Pons (tissue), 1 donor: ENCODE measurements at places on chromosomes 1 and 21.

DNA sequence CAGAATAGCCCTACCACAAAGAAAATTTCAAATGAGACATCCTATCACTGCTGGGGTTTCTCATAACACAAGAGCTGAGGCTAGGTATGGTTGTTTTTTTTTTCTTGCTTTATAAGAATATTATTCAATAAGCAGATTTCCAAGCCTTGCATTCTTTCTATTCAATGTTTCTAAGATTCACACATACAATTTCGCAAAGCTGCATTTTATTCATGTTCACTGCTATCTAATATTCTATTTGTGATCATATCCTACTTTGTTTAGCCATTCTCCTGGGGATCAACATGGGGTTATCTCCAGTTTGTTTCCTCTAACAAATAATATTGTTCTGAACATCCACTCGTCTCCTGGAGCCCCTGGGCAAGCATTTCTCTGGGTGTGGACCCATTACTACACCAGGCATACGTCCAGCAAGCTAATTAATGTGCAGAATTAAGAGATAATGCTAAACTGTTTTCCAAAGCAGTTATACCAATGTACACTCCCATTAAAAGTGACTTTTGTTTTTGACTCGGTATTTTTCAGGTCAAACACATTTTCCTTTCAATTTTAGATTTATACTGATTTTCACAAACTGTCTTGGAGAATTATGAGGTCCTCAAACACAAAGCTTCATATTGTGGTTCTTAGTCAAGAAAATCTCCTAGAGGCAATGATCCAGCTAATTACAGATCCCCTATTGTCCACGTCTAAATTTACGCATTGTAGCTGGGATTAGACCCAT, 15.7 kb upstream of the HLCS start:
- DNase-seq: no peak

DNA sequence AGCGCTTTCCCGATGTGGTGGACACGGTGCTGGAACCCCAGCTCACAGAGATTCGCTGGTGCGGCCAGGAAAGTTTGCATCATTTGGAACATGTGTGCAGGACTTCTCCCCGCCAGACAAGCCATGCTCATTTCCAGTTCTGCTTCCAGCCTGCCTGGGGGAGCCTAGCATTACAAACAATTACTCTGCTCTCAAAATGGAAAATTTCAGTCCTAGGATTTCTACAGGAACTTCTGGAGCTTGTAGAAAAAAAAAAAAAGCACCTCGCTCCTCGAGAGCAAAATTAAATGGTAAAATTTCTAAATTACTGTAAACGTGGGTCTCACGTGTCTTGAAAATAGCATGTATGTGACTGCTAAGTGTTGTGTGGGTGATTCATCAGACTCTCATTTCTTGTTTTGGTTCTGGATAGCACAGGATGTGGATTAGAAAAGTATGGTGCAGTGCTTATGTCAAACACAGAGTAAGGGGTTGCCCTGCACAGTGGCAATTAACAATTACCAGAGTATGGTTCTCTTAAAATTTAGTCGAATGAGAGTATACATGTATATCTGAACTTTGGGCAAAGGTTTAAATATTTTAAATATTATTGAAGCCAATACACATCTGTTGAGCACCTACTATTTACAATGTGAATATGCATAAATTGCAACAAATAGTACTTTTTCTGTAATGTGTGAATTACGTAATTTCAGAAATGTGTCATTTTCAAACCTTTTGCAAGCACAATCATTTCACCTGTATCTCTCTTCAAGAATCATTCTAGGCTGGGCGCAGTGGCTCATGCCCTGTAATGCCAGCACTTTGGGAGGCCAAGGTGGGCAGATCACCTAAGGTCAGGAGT, 61.8 kb upstream of the PTGFRN start:
- DNase-seq: no peak

- DNase-seq: no peak
Measured at GRCh38 chr1:37807220-37807554, 403 bp upstream of the C1orf122 start.

- no peak for DNase-seq
Measured at GRCh38 chr1:166999075-166999474, 10.0 kb downstream of the MAEL start.

DNA sequence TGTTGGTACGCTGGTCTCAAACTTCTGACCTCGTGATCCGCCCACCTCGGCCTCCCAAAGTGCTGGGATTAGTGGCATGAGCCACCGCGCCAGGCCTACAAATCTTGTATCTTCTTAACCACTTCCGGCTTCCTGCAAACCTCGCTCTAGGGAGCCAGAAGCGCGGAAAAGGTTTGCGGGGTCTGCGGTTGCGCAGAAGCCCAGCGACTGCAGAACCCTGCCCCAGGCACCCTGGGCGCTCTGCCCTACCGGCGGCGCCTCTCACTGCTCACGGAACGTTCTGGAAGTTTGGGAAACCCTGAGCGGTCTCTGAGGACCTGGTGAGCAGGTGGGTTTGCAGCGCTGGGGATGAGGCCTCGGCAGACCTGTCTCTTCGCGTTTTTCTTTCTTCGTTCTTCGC, at the start of gene C1orf146:
Gene C1orf146 (plus strand): TSS at position 195 of the 400 bp plus-strand sequence. CDS start 13,506 bp downstream, outside the sequence.
- no peak for DNase-seq

GRCh38 chr1:50271337-50271736, 151.9 kb downstream of the DMRTA2 start:
- no peak for DNase-seq

- no peak for DNase-seq
Measured at GRCh38 chr1:97553971-97554370, 366.9 kb downstream of the DPYD start.

- no peak for DNase-seq
Measured at GRCh38 chr1:205329719-205330118, 8.2 kb upstream of the NUAK2 start.

DNA sequence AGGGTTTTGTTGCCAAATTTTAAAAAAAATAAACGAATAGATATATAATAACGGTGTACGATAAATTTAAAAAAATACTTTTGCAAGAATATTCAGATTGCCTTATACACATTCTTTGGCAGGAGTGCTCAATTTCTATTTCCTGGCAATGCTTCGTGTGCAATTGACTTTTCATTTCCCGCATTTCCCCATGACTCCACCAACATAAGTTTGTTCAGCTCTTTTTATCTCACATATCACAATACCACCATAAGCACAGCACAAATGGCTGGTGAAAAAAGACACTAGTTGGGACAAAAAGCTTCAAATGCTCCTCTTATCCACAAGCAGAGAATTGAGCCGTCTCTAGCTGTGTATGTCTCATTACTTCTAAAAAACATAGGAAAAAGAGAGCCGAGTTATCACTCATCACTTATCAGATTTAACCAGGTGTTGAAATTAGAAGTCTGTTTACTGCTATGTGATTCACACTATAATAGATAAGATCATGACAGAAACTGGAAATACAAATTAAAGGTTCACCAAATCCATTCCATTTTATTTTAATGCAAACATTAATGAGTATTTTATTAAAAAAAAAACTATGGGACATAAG, 28.9 kb upstream of the RGS1 start:
- DNase-seq: no peak

DNA sequence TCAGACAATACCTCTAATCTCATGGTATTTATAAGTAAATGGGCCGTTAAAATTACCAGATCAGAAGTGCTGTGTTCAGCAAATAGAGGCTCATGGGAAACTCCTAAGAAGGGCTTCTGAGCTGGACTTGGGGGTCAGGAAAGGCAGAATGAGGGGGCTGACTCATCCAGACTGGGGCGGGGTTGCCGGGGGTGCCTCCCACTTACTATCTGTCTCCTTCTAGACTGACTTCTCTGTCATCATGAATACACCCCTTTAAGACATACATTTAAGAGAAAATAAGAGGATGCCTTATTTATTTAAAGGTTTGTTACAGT, 96.0 kb upstream of the ERRFI1 start:
- no peak for DNase-seq

- no peak for DNase-seq
Measured at GRCh38 chr1:48693180-48693579, 83.5 kb downstream of the BEND5 start.

DNA sequence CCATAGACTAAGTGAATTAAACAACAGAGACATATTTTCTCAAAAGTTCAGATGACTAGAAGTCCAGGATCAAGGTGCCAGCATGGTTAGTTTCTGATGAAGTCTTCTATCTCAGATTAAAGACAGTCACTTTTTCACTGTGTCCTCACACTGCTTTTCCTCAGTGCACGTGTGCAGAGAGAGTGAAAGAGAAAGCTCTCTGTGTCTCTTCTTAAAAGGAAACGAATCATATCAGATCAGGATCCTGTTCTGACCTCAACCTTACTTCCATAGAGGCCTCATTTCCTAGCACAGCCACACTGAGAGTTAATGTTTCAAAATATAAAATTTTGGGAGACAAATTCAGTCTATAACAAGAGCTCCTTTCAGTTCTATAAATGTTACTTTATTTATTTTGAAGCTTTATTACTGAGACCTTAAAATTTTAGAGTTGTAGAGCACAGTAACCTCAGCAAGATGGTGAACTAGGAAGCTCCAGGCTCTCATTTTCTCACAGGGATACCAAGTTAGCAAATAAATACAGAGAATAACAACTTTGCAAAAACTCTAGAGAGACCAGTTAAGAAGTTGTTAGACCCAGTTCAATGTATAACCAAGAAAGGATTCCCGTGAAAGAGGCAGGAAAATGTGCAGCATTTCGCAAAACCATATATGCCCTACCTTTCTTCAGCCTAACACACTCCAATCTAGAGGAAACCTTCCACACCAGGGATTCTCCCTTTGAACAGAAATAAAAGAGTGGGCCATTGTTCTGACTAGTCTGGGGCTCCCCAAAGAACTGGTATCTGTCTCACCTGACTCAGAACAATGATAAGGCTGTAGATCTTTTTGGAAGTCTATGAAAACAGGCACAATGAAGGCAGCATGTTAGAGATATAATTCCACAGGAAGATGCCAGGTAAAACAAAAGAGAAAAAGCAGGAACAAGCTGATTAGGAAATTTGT, 372.2 kb downstream of the MRPL39 start:
- no peak for DNase-seq

DNA sequence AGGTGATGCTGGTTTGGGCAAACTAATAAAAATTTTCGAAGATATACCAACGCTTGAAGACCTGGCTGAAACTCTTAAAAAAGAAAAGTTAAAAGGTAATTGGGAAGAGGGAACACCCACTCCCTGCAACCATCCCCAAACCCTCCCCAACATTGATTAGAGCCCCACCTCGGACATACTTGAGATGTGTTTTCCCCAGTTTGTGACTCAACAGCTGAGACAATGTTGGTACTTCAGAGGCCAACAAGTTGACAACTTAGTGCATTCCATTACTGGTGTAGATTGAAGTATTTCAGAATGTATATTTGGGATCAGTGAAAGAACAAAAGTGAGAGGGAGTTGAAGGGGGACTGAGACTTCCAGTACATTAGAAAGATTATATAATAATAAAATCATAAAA, 5.1 kb downstream of the IFI16 start:
- no peak for DNase-seq

DNA sequence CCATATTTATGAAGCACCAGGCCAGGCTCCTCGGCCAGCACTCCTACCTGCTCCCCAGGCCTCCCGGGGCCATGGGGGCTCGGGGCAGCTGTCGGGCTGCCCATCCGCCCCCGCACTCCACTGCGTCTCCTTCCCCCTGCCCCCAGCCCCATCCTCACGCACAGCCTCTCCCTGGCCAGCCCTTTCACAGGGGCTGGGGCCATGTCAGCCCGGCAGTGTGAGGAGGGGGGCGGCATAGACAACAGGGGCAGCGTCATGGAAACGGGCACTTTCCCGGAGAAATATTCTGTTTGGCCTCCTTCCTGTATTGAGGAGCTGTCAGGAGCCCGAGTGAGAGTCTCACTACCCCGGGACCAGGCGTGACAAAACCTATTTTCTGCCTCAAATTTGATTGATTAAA, 87.3 kb downstream of the CASZ1 start:
- no peak for DNase-seq

DNA sequence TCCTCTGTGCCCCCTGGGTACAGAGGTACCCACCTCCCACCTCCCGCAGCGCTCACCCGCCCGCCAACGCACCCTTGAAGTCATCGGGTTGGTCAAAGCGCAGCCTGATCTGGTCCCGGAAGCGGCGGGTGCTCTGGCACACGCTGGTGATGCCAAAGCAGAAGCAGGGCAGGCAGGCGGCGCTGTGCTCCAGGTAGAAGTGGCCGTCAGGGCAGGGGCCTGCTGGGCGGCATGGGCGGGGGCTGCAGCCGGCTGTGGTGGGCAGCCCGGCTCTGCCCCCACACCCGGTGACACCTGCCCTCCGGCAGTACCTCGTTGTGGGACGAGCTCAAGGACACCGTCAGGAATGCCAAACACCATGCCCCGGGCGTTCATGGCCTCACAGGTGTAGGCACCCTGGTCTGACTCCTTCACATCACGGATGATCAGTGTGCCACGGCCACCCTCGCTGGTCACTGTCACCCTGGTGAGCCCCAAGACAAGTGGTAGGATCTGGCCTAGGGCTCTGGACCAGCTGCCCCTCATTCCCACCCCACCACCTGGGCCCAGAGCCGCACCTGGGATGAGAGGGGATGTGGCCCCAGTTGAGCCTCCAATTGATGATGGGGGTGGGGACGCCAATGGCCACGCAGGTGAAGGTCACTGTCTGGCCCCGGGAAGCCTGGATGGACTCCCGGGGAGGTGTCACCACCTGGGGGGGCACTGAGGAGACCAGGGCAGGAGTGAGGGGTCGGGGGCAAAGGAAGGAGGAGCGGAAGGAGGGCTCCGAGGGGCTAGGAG, 52.5 kb downstream of the HSPG2 start:
- no peak for DNase-seq
